Activated CD8-positive, alpha-beta memory T cell treated with anti-CD3 and anti-CD28 coated beads, Interleukin-2, amount 10 ng/mL, durations not matched to agents 7 days and 5 days (primary cell): ENCODE measurements at places on chromosomes 1 and 21. TPM values are rescaled to one million over a fixed set of nuclear protein-coding genes. Genes with fewer than 3 reads are reported as not detected.

DNA sequence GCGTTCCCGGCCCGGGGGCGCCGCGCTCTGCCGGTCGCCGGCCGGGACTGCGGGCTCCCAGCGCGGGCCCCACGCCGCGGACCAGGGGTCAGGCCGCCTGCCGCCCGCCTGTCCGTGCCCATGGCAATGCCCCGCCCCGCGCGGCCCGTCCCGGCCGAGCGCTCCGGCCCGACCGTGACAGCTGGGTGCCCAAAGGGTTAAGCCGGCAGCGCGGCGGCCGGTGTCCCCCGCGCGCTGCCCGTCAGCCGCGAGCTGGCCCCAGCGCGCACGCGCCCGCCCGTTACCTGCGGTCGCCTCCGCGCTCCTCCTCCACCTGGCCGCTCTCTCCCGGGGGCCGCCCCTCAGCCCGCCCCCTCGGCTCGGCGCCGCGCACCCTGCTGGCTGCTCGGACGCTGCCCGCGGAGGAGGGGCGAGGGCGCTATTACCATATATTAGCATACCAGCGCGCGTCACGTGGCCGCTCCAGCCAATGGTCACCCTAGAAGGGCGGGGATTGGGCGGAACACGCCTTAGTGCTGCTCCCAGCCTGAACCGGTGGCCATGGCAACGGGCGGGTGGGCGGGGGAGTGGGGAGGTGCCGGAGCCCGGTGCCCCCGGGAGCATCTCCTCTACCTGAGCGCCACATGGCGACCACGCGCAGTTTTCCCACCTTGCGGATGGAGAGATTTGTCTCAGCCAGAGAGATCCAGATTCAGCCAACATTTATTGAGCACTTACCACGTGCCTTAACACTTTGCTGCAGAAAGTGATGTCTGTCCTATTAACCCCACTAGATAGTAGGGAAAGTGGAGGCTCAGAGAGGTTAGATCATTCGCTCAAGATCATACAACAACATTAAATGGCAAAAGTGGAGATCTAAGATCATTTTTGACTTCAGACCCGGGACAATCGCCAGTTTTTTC lies at the start of gene PHC2:
Gene PHC2, minus strand, starts transcription at position 404 of the 902 bp plus-strand sequence. CDS start 55,556 bp downstream, outside the sequence.
- DNase-seq: peak; percentile 92

DNA sequence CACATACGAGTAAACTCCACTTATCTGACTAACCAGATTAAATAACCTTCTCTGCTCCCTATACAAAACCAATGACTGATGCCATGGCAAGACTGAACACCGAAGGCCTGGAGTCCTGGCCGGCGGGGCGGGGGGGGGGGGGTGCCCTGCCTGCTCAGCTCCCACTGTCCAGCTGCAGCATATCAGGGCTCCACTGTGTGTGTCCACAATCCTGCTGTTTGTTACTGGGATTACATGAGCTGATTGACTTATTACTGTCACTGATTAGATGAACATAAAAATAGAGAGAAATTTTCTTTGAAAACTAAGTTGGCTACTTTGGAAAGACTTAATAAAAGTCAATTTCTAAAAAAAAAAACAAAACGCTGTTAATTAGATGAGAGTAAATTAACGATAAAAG lies 24.9 kb downstream of the TMEM63A start:
- DNase-seq: no peak

DNA sequence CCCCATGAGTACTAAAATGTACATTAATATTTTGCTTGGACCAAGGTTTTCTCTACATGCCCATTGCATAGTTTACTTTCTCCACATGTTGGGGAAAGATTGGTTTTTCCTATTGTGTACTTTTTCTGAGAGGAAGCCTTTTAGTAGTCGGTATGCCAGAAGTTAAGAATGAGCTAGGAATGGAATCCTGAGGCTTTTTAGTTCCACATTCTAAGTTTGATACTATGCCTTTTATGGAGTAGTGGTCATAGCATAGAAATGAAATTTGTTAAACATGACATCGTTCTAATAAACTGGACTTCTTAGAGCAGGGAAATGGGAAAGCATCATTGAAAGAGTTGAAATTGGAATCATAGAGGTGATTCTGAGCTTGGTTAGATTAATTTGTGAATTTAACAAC lies 64.3 kb downstream of the BCL9 start:
- DNase-seq: no peak

DNA sequence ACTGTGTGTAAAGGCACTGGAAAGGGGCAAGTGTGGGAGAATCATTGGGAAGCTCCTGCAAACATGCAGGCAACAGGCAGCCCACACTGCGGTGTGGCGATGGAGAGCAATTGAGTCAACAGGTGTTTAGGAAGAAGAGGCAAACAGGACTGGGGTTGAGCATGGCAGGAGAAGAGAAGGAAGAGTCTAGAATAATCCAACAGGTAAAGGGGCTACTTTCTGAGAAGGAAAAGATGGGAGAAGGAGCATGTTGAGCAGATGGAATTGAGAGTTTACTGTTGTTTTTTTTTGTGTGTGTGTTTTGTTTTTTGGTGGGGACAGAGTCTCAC lies 4.2 kb downstream of the DOP1B start:
- no peak for DNase-seq

DNA sequence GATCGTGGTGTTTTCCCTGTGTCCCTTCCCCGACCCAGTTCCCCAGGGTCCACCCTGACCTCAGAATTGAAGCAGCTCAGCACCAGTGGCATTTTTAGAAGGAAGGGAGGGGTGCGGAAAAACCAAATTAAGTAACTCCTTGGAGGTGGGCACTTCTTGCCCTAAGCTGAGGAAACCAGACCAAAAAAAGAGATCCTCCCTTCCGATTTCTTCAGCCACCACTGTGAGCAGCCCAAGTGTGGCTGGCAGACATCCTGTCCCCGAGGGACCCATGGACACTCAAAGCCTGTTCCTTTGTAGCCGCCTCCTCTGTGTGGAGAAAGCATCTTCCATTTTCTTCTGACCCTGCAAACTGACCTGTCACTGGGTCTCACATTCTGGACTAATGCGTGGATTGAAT lies 31.3 kb downstream of the KIRREL1 start:
- DNase-seq: no peak

DNA sequence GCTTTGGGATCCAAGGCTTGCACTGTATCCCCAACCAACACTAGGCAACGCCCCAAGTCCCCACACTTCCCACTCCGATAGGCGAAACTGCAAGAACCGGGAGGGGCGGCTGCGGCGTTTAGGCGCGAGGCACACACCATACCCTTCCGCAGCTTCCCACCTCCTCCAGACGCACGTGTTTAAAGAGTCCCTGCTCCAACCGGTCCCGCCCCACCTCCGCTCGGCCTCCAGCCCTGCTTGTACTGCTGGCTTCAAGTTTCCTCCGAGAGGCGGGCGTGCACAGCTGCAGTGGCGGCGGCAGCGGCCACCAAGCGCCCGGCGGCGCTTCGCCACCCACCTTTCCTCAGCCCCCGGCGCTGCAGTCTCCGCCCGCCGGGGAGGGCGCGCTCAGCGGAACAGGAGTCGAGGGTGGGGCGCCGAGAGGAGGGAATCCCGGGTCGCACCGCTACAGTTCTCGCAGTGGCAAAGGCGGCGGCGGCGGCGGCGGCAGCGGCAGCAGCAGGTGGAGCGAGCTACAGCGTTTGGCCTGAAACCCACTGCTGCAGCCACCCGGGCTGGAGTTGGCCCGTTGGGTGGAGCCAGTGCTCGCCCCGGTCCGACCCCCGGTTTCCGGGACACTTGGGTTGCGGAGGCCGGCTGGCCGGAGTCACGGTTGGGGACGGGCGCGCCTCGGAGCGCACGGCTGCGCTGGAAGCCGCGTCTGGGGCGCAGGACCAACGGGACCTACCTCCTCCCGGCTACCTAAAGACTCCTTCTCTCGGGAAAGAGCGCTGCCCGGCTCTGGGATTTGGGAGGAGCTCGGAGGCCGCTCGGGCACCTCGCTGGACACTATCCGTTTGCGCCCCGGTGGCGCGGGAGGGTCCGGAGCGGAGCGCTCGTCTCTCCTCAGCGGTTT lies at the start of gene CNIH3:
Gene CNIH3, plus strand, starts transcription at position 457 of the 895 bp plus-strand sequence. CDS start 858 bp downstream, outside the sequence.
- peak; percentile 57 for DNase-seq

DNA sequence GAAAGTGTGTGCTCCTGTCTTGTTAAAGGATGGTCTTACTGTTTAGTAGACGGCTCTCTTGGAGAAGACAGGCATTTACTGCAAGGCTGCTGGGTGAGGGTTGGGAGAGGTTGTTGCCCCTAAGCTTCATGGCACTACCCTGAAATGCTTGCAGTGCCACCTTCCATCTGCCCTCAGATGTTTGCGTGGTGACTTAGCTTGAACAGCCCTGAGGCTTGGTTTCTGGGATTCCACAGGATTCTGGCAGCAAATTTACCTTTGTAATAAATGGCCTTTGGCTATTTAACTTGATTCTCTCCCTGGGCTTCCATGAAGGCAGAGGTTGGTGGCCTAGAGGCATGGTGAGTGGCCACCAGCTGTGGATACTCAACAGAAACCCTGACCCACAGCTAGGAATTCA lies 11.6 kb downstream of the MTARC1 start:
- DNase-seq: no peak

GRCh38 chr1:118201524-118201923 lies 16.5 kb upstream of the SPAG17 start:
- DNase-seq: no peak

DNA sequence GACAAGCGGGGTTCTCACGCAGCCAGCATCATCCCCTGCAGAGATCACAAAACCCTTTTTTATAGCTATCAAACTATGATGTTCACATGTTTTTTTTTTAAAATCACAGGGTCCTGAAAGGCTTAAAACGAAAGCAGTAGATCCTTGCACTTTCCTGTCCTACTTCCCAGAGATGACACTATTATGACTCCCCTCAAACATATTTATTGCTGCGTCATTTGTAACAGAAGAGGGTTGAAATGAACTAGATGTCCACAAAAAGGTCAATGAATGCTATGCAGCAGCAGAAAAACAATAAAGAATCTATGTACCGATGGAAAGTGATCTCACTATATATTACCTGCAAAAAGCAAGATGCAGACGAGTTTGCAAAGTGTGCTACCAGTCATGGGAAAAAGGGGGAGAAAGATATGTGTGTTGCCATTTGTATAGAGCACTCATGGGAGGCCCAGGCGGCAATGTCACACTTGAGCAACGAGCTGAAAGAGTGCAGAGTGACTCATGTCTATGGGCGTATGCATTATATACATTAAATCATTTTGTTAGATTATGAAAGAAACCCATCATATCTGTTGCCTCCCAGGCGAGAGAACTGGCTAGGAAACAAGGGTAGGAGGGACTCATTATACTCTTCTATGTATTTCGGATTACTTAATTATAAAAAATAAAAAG lies 68.9 kb upstream of the PARP1 start:
- no peak for DNase-seq

DNA sequence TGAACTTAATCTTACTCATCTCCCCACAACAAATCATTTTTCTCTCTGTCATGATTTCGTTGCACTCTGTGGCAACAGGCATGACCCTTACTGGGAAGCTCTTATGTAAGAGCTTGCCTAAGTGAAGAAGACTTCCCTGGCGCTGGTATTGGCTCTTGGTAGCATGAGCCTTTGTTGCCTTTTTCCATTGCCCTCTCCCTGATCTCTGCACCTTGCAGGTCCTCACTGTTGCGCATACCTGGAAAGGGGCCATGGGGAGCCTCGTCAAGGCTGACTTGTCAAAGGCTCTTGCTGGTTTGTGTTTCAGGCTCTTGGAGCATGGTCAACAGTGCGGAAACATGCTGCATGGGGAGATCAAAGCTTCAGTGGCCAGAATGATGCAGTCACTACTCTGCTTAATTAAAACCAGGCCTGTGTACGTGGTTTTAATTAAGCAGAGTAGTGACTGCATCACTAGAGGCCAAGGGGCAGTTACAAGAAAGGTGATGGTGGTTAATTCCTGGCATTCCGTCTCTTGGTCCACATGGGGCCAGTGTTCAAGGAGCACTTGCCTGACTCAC lies 141.3 kb downstream of the SPATA46 start:
- DNase-seq: no peak

DNA sequence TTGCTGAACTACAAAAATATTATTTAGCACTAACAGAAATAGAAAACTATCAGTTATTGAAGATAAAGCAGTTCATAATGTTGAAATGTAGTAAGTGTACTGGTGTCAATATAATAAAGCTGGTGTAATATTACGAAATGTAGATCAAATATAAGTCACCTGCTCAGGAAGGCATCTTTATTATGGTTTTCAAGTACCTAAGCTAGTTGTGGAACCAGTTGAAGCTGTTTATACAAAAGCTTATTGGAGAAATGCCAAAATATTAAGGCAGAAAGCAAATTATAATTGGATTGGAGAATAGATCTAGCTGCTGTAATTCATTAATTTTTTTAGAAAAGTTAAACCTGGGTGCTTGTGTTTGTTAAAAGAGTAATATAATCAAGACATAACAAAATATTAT lies 6.2 kb upstream of the MARK1 start:
- DNase-seq: no peak

DNA sequence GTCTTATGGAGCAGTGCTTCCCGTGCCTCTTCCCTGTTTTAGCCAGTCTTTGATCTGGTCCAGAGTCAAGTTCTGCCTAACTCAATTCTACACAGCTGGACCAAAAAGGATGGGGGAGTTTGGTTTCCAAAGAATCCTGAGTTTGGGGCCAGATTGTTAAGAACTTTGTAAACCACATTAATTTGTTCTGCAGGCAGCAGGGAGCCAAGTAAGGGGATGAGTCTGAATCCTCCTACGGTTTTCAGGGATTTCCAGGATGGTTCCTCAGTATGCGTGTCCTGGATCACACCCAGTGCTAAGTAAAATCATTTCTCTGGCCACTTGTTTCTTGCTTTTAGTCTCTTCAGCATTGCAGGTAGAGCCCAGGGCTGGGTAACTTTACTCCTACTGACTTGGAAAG lies 26.1 kb upstream of the GJA5 start:
- DNase-seq: no peak

Gene LGALS8
- 74.0 TPM for total RNA-seq

Gene FAM110D
- total RNA-seq: not detected

Gene UBL4B
- total RNA-seq: not detected

Gene TRIM46
- total RNA-seq: 16.1 TPM

Gene RNU1-1
- total RNA-seq: 3,744 TPM

Gene KCNK2
- not detected for total RNA-seq

Gene HAO2
- not detected for total RNA-seq

Gene NUAK2
- 1.9 TPM for total RNA-seq
